Type B pancreatic cell (in vitro differentiated cells): ENCODE measurements at places on chromosomes 5 and 9. TPM values are rescaled to one million over a fixed set of nuclear protein-coding genes. Genes with fewer than 3 reads are reported as not detected.

FANCC gene
- total RNA-seq: 13.0 and 19.2 TPM in 2 replicates

FOXD4 gene
- 0.17 and 0.75 TPM in 2 replicates for total RNA-seq

TAL2 gene
- 0.65 TPM in 1 of 2 replicates, not detected in the other for total RNA-seq

SMIM33 gene
- not detected in 2 replicates for total RNA-seq

CCNO gene
- 1.6 and 2.7 TPM in 2 replicates for total RNA-seq

DNA sequence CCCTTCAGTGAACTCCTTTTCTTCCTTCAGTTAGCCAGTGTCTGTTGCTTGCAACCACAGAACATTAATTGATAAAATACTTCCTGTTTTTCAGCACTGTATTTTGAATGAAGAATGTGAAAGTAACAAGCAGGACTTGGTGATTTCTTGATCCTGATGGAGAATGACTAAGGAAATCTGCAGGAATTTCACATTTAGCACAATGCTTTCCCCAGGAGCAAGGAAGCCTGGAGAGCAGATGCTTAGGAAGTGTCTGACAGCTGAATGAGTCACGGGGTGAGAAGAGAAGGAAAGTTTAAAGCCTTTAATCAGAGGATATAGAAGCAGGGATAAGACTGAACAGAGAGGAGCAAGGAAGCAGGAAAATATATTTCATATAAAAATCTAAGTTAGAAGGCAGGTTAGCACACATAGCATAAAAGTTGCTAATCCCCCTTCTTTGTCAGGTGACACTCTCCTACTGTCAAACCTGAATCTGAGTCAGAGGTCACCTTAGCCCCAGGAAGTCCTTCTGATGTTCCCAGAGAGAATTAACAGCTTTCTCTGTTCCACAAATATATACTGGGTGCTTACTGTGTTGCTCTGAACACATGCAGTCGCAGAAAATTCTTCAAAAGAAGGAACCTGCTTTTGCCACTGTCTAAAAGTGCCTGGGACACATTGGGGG, 59.7 kb downstream of the GNA14 start:
- peak overlapping the region; percentile 77 for H3K27ac ChIP-seq
- peaks cover 12% of the 10 kb centered on the region for H3K4me1 ChIP-seq
- no peak overlapping the region for H3K4me3 ChIP-seq
- H3K27me3 ChIP-seq: no peaks in the 10 kb centered on the region
- DNase-seq: no peak
- no peaks in the 10 kb centered on the region for H3K36me3 ChIP-seq

- peaks cover 9% of the 10 kb centered on the region for H3K36me3 ChIP-seq
- no peak overlapping the region for H3K4me3 ChIP-seq
- no peaks in the 10 kb centered on the region for H3K27me3 ChIP-seq
- no peak overlapping the region for H3K27ac ChIP-seq
Measured at GRCh38 chr9:92378865-92379560, 25.4 kb downstream of the OGN start.

DNA sequence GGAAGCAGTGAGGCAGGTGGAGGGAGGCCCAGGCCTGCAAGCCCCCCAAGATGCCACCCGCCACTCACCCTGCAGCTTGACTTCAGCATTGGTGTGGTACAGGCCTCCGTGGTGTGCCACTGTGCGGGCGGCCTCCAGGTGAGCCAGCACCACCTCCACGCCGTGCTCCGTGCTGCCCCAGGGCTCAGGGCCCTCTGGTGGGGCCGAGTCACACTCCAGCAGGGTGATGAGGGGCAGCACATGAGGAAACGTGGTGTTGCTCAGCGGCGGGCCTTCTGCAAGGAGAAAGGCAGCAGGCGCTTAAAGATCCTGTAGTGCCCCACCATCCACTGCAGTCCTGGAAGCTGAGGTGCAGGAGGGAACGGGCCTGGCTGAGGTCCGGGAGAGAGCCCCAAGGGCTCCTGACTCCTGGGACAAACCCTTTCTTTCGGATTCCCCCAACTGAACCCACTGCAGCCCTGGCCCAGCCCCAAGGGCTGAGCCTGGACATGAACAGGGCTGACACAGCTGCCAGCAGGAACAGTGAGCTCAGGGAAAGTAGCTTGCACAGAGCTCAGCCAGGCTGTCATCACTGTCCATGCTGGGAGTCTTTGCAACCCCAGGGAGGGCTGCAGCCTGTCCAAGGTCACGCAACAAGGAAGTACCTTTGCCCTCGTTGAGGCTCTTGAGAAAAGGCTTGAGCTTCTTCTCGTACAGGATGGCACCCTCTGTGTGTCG, 4.7 kb upstream of the TOR2A start:
- H3K27me3 ChIP-seq: peaks cover 11% of the 10 kb centered on the region
- no peaks in the 10 kb centered on the region for H3K36me3 ChIP-seq
- H3K4me1 ChIP-seq: peaks cover 15% of the 10 kb centered on the region
- no peak overlapping the region for H3K27ac ChIP-seq
- no peak overlapping the region for H3K4me3 ChIP-seq
- no peak for DNase-seq

DNA sequence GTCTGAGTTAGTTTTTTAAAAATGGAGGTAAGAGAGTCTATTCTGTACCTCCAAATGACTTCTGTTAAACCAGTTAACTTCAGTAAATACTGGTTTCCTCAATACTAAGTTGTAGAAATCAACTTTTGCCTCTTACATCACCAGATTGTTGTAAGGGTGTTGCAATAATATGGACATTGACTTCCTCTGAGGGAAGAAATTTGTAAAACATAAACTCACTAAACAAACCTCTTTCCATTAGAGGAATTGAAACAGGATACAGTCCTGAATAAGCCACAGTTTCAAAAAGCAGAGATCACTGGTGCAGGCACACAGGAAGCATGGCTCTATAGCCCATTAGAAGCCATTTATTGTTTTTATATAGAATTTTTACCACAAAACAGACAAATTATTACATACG, 32.7 kb upstream of the SLCO6A1 start:
- H3K27me3 ChIP-seq: no peaks in the 10 kb centered on the region
- no peaks in the 10 kb centered on the region for H3K36me3 ChIP-seq
- H3K4me3 ChIP-seq: no peak overlapping the region

DNA sequence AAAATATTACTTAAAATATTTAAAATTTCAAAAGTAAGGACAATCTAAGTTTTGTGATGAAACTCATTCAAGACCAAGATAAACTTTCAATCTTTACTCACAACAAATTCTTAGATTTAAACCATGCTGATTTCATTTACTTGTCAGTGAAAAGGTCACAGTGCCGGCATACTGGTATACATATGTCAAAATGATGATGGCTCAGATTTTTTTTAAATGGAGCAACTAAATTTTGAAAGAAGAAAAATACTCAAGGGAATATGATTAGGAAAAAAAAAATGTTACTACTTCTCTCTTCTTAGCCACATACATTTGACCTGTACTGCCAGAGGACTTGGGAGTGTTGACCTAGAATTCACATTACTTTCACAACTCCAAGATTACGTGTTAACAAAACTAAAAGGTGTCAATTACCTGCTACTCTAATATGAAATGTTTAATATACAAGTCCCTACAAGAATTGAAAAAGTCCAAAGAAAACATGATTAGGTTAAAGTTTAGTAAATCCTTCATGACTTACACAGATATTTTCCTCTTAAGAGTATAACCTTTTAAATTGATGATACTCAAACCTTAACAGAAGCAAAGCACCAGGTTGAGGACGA, 4.6 kb downstream of the EFNA5 start:
- peak overlapping the region; percentile 5 for H3K27ac ChIP-seq
- no peak for DNase-seq
- H3K27me3 ChIP-seq: no peaks in the 10 kb centered on the region
- H3K4me1 ChIP-seq: peaks cover 19% of the 10 kb centered on the region

DNA sequence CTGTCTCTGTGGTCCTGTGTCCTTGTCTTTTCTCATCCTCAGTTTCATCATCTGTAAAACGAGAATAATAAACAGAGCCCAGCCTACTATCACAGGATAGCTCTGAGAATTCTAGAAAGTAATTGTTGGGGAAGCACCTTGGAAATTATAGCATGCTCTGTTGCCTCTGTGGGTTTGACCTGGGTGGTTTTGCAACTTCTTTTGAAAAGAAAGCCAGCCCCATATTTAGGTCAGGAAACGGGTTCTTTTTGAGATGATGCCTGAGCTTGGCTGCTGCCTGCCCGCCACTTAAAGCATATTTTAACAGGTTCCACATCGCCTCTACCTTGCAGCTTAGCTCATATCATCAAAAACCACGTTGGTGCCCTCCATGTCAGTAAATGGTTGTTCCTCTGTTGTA, 111.1 kb downstream of the TLR4 start:
- DNase-seq: no peak
- H3K4me3 ChIP-seq: no peak overlapping the region
- H3K27ac ChIP-seq: no peak overlapping the region
- H3K27me3 ChIP-seq: peaks cover 6% of the 10 kb centered on the region
- no peaks in the 10 kb centered on the region for H3K4me1 ChIP-seq
- no peaks in the 10 kb centered on the region for H3K36me3 ChIP-seq

- no peak overlapping the region for H3K27ac ChIP-seq
- no peak for DNase-seq
- H3K4me1 ChIP-seq: peaks cover 38% of the 10 kb centered on the region
- H3K36me3 ChIP-seq: no peaks in the 10 kb centered on the region
- H3K4me3 ChIP-seq: no peak overlapping the region
Measured at GRCh38 chr9:136603901-136604814, 58.3 kb upstream of the NOTCH1 start.

- peaks cover 3% of the 10 kb centered on the region for H3K4me1 ChIP-seq
- no peaks in the 10 kb centered on the region for H3K27me3 ChIP-seq
- H3K36me3 ChIP-seq: no peaks in the 10 kb centered on the region
- H3K4me3 ChIP-seq: no peak overlapping the region
Measured at GRCh38 chr5:112348387-112348786, 70.7 kb downstream of the EPB41L4A start.

- DNase-seq: no peak
- H3K4me1 ChIP-seq: peaks cover 7% of the 10 kb centered on the region
- no peaks in the 10 kb centered on the region for H3K36me3 ChIP-seq
- H3K27me3 ChIP-seq: peaks cover 4% of the 10 kb centered on the region
- no peak overlapping the region for H3K4me3 ChIP-seq
Measured at GRCh38 chr9:110712955-110713354, 44.4 kb downstream of the MUSK start.

DNA sequence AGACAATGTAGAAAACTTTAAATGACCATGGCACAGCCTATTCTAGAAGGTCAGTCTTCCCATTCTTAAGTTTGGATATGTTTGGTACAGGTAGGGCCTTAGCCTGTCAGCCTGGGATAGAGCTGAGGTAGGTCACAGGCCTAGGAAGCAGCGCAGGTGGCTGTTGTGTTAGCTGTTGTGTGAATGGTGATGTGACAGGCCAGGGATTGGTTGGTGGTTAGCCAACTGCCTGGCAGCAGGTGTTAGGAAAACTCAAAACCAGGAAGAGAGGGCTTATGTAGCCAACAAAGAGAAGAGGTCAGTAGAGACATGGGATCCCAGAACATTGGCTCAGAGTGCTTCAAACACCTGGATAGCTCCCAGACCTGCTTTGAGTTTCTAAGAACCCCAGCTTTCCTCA, 84.2 kb downstream of the FBXO38 start:
- no peak overlapping the region for H3K4me3 ChIP-seq
- no peaks in the 10 kb centered on the region for H3K27me3 ChIP-seq
- no peak overlapping the region for H3K27ac ChIP-seq
- no peaks in the 10 kb centered on the region for H3K36me3 ChIP-seq
- H3K4me1 ChIP-seq: no peaks in the 10 kb centered on the region

DNA sequence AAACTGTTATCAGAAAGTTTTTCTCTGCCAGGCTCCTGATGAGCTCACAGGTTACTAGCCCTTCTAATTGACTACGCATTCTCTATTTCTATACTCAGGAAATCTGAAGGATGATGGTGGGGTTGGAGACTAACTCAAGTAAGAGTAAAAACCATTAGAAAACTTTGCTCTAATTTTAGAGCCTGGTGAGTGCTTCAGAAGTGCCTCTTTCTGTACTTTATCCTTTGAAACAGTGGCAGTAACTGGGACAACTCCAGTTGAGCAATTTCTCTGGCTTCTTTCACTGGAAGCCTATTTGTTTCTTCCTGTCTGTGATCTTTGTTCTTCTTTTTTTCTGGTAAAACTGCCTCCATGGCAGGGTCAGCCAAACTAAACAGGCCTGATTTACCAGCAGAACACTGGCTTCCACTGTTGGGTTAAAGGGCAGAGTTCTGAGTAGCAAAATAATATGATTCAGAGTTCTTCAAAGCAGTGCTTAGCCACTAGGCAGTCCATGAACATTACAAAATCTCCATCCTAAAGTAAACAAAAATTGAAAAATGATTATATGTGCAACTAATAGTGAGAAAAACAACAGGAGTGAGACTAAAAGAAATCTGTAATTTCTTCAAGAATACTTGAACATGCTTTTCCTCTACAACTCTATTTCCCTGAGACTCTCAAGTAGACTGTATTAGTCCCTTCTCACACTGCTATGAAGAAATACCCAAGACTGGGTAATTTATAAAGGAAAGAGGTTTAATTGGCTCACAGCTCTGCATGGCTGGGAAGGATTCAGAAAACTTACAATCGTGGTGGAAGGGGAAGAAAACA, 79.8 kb downstream of the MROH2B start:
- DNase-seq: no peak
- H3K4me1 ChIP-seq: peaks cover 20% of the 10 kb centered on the region
- H3K4me3 ChIP-seq: no peak overlapping the region
- no peak overlapping the region for H3K27ac ChIP-seq
- no peaks in the 10 kb centered on the region for H3K36me3 ChIP-seq

- no peaks in the 10 kb centered on the region for H3K27me3 ChIP-seq
- peaks cover 11% of the 10 kb centered on the region for H3K4me1 ChIP-seq
- no peak overlapping the region for H3K27ac ChIP-seq
- H3K4me3 ChIP-seq: no peak overlapping the region
- peaks cover 14% of the 10 kb centered on the region for H3K36me3 ChIP-seq
Measured at GRCh38 chr5:88251048-88251711, 17.5 kb downstream of the TMEM161B start.

DNA sequence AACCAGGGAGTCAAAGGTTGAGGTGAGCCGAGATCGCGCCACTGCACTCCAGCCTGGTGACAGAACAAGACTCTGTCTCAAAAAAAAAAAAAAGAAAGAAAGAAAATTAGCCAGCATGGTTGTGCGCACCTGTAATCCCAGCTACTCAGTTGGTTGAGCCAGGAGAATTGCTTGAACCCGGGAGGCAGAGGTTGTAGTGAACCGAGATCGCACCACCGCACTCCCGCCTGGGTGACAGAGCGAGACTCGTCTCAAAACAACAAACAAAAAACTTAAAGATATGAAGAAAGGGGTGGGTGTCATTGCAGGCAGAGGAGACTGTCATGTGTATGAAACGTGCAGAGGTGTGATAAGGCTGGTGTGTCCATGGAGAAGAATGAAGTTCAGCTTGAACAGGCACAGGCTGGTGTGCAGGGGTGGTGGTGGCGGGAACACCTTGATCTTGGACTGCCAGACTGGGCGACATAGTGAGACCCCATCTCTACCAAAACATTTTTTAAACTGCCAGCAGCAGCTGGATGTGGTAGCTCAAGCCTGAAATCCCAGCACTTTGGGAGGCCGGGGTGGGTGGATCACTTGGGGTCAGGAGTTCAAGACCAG, 69.6 kb downstream of the UGCG start:
- no peak overlapping the region for H3K4me3 ChIP-seq
- H3K27me3 ChIP-seq: no peaks in the 10 kb centered on the region
- H3K36me3 ChIP-seq: no peaks in the 10 kb centered on the region
- H3K27ac ChIP-seq: no peak overlapping the region

DNA sequence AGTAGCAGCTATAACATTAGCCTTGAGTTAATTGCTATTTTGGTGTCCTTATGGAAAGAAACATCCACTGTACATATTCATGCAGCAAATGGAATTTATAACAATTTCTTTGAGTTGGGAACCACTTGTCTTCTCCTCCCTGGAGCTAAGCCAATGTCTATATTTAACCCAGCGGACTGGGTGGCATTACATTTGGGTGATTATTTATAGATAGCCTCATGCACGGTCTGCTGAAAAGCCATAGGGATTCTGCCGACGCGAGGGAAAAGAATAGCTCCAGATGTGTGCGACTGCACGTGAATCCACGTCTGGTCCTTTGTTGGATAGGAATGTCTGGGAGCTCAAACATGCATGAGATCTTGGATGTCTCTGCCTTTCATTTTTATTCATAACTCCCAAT, 157.5 kb upstream of the BRINP1 start:
- H3K27me3 ChIP-seq: no peaks in the 10 kb centered on the region
- H3K4me3 ChIP-seq: no peak overlapping the region
- H3K4me1 ChIP-seq: no peaks in the 10 kb centered on the region
- DNase-seq: no peak
- H3K27ac ChIP-seq: no peak overlapping the region
